ENCODE measurements at places on chromosomes 7 and 10.

DNA sequence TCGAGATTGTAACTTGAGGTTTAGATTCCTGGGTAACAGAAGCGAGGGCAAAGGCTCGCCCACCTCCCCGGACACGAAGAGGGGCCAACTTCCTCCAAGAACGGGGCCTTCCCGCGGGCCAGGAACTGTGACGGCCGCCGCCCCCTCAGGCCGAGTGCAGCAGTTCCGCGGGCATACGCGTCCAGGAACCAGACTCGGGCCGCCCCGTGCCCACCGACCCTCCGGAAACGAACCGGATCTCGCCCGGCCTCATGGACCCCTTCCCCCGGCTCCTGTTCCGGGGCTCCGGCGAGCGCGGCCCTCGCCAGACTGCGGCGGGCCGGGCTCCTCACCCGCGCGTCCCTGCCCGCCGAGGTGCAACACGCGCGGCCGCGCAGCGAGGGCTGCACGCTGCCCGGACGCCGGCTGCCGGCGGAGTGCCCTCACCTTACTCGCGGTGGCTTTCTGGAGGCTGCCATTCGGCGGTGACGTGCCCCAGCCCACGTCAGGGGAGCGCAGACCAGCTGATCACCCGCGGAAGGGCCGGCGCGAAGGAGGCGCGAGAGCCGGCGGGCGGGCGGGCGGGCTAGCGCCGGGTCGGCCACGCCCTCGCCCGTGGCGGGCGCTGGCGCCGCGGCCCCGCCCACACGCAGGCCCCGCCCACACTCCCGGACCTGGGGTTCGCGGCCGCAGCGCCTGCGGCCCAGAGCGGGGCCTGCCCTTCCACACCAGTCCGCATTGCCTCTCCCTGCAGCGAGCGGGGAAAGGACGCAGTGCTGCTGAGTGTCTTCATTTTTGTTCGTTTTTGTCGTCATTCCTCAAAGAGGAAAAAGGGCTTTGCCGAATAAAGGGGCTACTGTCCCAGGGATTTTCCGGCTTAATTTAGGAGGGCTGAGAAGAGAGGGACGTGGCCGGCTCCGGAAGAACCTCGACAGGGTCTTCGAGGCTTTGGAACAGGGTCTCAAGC, at the start of gene XPNPEP1:
Gene XPNPEP1 (minus strand): TSS at position 536 of the 946 bp plus-strand sequence. CDS start 78 bp downstream, at position 458.
- peak; percentile 61 for DNase-seq

DNA sequence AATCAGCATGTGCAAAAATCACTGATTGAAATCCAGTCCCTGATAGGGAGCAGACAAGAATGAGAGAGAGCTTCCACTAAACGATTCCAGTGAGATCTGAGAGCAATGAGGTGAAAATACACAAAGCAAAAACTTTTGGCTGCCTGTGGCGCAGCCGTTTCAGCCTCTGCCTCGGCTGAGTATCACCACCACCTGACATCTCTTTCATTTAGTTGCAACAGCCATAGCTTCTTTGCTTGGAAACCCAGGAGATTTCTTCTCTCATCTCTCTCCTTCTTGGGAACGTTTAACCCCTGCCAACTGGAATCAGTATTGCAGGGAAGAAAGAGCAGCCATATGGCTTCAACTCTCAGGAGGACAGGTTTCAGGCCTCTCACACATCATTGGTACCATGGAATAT, 237.3 kb upstream of the AGK start:
- DNase-seq: no peak

- DNase-seq: no peak
Observed at GRCh38 chr7:124412531-124412930, 353.1 kb downstream of the GPR37 start.

- DNase-seq: no peak
Observed at GRCh38 chr10:43226851-43227845, 39.7 kb downstream of the RASGEF1A start.

- DNase-seq: no peak
Observed at GRCh38 chr10:100866575-100867098, 46.1 kb upstream of the SLF2 start.

Data from activated CD4-positive, alpha-beta T cell treated with anti-CD3 and anti-CD28 coated beads for 24 hours (primary cell).